Stimulated activated naive CD4-positive, alpha-beta T cell (primary cell): ENCODE measurements at places on chromosomes 11 and 22.

DNA sequence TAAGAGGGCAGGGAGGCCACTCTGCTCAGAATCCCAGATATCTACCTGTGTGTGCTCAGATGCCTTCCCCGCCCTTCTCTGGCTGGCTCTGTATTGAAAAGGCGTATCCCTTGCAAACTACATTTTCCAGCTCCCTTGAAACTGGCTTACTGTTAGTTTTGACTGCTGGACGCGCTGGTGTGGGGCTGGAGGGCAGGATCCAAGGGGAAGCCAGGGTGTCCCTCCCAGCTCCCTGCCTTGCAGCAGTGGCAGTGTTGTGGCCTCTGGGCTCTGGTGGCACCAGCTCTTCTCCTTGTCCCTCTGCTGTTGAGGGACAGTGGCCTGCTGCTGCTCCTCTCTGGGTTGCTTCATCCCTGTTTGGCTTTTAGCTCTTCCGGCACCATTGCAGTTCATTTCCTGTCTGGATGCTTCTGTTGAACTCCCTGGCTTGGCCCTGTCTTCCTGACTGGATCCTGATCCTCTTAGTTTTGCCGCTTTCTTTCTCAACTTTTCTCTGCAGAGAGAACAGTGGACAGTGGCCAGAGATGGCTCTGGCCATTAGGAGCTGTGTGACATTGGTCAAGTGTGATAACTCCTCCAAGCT is 107.1 kb upstream of the PARVA start:
- DNase-seq: no peak

- DNase-seq: no peak
Measured at GRCh38 chr11:62391642-62392425, 27.0 kb upstream of the SCGB1A1 start.

DNA sequence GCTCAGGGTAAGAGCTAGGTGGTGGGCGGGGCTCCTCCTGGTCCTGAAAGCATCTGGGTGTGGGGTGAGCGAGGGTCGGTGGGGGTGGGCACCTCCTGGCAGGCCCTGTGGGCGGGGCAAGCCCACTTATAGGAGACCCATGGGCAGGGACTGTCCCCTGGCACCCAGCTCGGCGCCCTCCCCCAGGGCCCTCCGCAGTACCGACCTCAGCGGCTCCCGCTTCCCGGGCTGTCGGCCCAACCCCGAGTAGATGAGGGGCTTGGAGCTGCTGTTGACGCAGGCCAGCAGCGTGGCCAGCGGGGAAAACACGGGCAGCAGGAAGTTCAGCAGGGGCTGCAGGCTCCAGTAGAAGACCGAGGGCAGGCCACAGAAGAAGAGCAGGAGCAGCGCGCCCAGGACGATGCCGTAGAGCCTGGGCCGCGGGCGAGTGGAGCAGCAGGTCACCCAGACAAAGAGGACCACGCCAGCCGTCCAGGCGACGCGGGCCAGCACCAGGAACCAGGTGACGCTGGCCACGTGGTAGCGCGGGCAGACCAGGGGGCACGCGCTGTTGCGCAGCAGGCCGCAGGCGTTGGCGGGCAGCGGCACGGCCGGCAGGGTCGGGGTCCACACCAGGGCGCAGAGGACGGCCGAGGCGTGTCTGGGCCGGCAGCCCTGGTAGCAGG is 663 bp downstream of the MRGPRG start:
- DNase-seq: no peak

- no peak for DNase-seq
Measured at GRCh38 chr11:107651672-107652071, 60.2 kb downstream of the SLN start.

- DNase-seq: no peak
Measured at GRCh38 chr11:123537726-123538125, 107.7 kb downstream of the GRAMD1B start.

- DNase-seq: no peak
Measured at GRCh38 chr11:57359396-57359795, 21.2 kb downstream of the P2RX3 start.

DNA sequence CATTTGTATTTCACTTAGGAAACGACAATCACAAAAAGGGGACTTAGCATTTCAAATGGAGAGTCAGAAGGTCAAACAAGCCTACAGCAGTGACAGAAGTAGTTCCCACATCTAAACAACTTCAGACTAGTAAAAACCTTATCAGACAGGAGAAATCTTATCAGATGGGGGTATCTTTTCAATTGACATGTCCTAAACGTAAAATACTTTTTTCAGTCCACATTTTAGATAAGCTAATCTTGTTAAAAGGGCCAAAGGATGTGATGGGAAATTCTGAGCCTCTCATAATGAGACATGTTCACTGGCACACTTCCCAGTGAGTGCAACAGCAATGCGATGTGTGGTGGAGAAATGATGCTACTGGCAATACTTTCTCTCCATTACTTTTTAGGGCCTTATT is 2.4 kb downstream of the MAPK1 start:
- DNase-seq: no peak
